ENCODE measurements at places on chromosomes 7 and 10.

- no peak for DNase-seq
Observed at GRCh38 chr10:52437205-52437646, 123.1 kb downstream of the DKK1 start.

DNA sequence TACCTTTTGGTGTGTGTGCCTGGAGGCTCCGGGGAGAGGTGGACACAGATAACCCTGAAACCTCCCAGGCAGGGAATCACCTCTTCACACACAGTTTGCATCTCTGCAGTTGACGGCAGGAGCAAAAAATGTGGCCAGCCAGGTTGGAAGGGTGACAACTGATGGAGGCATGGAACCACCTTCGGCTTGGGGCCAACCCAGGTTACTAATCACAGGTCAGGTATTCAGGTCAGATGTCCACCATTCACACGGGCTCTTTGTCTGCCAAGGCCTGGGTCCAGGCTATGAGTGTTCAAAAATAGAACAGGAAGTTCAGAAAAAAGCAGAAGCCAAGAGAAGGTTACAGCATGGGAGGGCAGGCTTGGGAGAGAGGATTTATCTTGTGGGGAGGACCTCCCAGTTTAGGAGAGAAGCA is 137.2 kb upstream of the EFCAB10 start:
- DNase-seq = no peak

DNA sequence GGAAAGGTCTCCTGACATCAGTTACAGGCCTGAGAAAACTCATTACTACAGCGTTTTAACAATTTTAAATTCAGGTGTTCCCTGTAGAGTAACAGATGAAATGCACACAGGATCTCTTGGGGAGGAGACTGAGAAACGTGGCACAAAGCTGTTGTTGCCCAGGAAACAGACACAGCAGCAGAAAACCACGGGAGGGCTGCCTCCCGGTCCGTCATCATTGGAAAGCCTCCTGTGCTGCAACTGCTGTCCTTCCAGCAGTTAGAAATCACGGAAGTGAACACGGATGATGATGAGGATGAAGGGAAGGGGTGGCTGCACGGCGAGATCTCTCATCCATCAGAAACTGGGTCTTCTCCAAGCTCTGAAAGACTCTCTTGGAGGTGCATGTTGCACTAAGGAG is 94.6 kb upstream of the RNF32 start:
- DNase-seq = no peak

- no peak for DNase-seq
Observed at GRCh38 chr7:106777674-106778299, 87.3 kb upstream of the PIK3CG start.

- DNase-seq = no peak
Observed at GRCh38 chr7:47145186-47145725, 436.7 kb downstream of the TNS3 start.

DNA sequence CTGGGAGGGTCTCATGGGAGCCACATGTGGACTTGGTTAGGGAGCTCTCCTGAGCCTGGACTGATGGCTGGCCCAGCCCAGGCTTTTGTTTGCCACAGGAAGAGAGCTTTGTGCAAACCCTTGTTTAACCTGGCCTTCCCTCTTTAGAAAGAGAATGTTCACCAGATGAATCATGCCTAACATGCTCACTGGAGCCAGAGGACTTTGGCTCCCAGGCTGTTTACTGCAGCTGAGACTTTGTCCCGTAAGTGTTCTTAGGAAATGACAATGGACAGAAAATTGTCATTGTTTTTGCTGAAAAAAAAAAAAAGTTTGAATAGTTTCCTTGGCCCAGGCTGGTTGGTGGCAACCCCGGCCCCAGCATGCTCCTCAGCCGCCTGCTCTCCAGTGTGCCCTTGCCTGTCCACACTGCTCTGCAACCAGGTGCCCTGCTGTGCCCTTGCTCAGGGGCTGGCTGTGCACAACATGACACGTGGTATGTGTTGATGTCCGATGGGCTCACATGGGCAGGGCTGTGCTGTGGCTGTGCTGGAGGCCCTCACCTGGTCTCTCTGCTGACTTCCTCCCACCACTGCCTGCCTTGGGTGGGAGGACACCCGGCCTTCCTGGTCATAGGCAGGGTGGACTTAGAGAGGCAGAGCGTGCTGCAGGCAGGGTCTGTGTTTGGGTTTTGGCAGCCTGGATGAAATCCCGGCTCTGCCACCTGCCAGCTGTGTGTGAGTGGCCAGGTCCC is 215.3 kb upstream of the ZNF32 start:
- no peak for DNase-seq

- no peak for DNase-seq
Observed at GRCh38 chr7:4073052-4073451, 609.0 kb upstream of the FOXK1 start.

GRCh38 chr7:27689591-27690164 is 27.0 kb upstream of the HIBADH start:
- DNase-seq = no peak

GRCh38 chr10:79292026-79292766 is 55.1 kb upstream of the PPIF start:
- DNase-seq = no peak

DNA sequence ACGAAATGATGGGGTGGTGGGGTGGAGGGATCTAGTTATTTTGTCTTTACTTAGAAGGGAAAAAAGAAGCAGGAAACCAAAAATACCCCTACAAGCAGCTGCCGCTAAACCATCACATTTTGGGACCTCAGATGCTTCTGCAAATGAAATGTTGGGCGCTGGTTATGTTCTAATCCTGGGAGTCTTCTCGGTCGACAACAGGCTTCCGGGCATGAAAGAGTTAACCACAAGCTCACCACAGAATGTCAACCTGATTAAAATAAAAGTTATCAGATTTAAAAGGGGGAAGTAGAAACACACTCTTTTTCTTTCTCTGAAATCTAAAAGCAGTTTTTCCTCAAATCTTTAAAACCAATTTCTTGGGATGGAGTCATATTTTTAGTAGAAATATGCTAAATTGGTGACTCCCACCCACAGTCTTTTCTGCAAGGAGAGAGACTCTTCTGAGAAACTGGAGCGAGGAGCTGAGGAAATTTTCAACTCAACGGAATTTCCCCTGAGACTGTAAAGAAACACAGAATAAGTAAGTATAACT is 16.8 kb downstream of the IL2RA start:
- DNase-seq = no peak

DNA sequence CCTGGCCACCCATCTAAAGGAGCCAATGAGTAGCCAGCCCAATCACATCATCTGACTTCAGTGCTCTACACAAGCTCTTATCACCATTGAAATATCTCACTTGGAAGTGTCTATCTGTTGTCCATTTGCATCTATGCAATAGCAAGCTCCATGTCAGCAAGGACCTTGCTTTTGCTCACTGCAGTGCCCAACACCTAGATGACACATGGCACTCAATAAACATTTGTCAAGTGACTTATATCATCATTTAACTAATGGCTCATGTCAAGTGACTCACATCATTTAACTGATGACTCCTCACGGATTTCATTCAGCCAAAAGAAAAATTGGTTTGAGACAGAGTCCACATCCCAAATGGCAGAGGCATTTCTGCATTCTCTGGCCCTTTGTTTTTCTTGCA is 92.9 kb upstream of the ADAM12 start:
- no peak for DNase-seq

DNA sequence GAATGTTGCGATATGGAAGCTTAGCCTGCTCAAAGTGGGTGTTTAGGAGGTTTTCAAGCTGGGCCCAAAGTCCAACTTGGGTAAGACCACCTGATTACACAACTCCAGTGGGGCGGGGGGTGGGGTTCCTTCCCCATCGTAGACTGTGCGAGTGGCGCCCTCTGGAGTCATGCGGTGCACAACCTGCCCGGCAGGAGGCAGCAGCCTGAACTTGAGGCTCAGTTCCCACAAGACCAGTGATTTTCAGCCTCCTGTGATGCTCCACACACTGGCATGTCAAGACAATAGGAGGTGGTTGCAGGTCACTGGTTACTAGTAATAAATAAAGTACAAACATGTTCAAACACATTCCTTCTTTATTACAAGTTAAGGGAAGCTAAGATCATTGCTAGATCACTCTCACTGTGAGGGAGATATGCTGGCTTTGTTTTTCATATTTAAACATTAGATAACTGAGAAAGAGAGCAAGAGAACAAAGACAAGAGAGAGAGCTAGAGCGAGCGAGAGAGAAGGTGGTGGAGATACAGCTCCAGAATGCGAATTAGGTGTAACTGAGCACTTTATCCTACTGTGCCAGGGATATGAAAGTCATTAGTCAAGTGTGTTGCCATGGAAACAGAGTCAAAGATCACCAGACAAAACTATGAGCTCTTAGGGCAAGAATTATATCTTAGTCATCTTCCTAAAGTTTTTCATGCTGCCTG is 97.4 kb upstream of the BMPER start:
- DNase-seq = no peak

- no peak for DNase-seq
Observed at GRCh38 chr10:58842860-58843376, 330.2 kb downstream of the BICC1 start.

DNA sequence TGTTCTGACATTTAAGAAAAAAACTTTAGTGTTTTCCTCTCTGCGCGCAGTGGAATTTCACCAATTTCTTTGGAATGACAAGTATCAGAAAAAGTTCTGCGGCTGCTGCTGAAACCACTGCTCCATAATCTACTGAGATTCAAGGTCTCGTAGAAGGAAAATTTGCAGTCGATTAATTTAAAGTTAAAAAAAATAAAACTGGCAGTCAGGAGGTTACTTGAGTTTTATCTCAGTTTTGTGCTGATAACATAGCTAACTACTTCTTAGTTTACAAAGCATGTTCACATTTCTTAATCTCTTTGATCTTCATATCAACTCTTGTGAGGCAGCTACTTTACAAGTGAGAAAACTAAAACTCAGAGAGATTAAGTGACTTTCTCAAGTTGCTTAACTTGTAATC is 18.2 kb upstream of the CALD1 start:
- DNase-seq = no peak

- no peak for DNase-seq
Observed at GRCh38 chr10:77926566-77927401, at the start of gene DLG5. TSS of gene DLG5 (minus strand) at chr10:77926755. CDS start at chr10:77926520, 235 bp downstream.

DNA sequence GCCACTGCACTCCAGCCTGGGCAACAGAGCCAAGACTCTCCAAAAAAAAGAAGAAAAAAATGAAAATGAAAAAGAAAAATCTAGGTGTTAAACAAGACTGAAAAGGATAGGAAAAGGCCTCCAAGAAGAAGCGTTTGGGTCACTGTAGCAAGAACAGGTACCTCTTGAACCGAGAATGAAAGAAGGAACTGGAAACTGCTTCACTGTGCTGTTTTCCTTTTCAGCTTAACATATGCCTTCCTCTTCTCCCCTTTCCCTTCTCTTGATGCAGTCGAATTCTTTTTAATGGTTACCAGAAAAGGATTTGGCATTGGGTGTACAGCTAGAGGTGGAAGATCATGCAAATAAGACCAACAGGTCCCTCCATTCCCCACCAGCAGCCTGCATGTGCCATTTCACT is 28.1 kb downstream of the LRRC4 start:
- DNase-seq = no peak

DNA sequence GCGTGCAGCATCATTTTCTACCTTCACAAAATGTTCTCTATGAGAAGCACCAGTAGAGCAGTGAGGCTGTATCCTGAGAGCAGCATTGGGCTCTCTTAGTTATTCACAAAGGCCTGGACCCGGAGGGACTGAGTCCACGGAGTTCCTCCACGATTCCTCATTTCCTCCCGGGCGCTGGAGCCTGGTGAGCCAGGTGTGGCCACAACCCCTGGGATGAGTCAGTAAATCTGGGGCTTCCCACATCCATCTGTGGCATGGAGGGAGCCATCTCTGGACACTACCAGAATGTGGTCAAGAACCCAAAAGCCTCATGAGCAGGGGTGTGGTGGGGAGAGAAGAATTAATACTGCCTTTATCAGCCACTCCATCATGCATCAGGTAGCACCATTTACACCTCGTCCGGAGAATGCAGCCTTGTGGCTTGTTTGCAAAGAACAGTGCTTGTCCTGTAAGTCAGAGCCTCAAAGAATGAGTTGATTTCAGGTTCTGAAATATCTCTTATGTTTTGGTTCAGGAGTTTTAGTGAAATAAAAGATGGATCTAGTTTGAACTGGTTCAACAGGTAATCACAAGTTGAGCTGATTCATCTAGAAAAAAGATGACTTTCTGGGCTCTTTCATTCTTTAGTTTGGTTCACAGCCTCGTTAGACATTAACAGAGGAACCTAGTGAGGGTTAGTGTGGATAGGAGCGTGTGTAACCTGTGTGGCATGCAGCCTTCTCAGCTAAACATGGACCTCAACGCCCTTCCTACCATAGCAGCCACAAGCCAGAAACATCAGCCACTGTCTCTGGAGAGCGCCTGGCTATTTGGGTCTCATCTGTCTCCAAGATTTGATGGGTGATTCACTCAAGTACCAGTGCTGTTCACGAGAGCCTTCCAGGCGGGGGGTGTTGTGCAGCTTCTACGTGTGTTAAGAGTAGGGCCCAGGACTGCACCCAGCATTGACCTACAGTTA is 95.2 kb downstream of the WDR37 start:
- no peak for DNase-seq

GRCh38 chr7:44122529-44122928 is 819 bp downstream of the POLD2 start:
- no peak for DNase-seq

- DNase-seq = no peak
Observed at GRCh38 chr10:66519616-66520015, 406.2 kb upstream of the LRRTM3 start.

GRCh38 chr7:34497153-34497777 is 160.8 kb upstream of the NPSR1 start:
- DNase-seq = no peak

GRCh38 chr10:59240582-59241183 is 64.2 kb downstream of the PHYHIPL start:
- DNase-seq = no peak

DNA sequence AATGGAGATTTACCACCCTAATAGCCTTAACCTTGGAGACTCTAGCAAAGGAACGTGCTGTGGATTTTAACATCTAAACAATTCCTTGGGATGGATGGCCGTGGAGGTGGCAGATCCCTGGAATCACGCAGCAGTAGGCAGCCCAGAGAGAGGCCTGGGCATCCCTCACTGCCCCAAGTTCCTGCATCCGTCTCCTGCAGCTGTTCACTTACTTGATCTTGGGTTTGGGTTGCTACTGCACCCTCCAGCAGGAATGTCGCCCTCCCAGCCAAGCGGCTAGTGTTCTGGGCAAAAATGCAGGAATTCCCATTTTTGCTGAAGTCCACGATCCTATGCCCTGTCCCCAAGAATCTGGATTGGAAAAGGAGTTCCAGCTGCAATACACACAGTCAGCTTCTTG is 166.7 kb upstream of the SH2B2 start:
- no peak for DNase-seq

DNA sequence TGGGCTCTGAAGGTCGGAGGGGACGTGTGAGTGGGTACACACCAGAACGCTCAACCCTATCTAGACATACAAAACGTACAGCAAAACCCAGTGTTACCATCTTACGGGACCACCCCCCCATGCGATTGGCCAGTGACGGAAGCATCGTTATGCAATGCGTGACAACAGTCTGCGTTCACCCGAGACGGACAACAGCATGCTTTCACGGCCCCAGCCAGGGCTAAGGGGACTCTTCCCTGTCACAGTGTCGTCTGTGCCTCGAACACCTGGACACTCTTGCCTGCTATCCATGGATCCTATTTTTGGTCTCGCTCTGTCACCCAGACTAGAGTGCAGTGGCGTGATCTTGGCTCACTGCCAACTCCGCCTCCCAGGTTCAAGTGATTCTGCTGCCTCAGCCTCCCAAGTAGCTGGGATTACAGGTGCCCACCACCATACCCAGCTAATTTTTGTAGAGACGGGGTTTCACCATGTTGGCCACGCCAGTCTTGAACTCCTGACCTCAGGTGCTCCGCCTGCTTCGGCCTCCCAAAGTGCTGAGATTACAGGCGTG is 23.3 kb downstream of the DPYSL4 start:
- DNase-seq = no peak
